ENCODE measurements at places on chromosomes 2 and 18. TPM values are rescaled to one million over a fixed set of nuclear protein-coding genes. Genes with fewer than 3 reads are reported as not detected.

The LYPD6B gene
- total RNA-seq = not detected

The SPATA3 gene
- not detected for total RNA-seq

The GCG gene
- not detected for total RNA-seq

The GRB14 gene
- 10.0 TPM for total RNA-seq

The PLGLB2 gene
- total RNA-seq = 2.7 TPM

The SPC25 gene
- total RNA-seq = 16.4 TPM

The RAB27B gene
- 0.27 TPM for total RNA-seq

The SPP2 gene
- total RNA-seq = not detected

The IL1RL1 gene
- total RNA-seq = 159 TPM

The PRKRA gene
- total RNA-seq = 55.1 TPM

The FIGN gene
- total RNA-seq = 6.5 TPM

The DNAH7 gene
- 0.13 TPM for total RNA-seq

The CPS1 gene
- total RNA-seq = 12.8 TPM

The CFAP210 gene
- not detected for total RNA-seq

The SOX11 gene
- total RNA-seq = not detected

The ACMSD gene
- total RNA-seq = not detected

The RTN4 gene
- 411 TPM for total RNA-seq

The DYTN gene
- not detected for total RNA-seq

Measured in thoracic aorta endothelial cell (primary cell).